ENCODE measurements at places on chromosomes 6 and 20.

- DNase-seq = no peak
Measured at GRCh38 chr20:14155361-14155760, 160.0 kb downstream of the MACROD2 start.

DNA sequence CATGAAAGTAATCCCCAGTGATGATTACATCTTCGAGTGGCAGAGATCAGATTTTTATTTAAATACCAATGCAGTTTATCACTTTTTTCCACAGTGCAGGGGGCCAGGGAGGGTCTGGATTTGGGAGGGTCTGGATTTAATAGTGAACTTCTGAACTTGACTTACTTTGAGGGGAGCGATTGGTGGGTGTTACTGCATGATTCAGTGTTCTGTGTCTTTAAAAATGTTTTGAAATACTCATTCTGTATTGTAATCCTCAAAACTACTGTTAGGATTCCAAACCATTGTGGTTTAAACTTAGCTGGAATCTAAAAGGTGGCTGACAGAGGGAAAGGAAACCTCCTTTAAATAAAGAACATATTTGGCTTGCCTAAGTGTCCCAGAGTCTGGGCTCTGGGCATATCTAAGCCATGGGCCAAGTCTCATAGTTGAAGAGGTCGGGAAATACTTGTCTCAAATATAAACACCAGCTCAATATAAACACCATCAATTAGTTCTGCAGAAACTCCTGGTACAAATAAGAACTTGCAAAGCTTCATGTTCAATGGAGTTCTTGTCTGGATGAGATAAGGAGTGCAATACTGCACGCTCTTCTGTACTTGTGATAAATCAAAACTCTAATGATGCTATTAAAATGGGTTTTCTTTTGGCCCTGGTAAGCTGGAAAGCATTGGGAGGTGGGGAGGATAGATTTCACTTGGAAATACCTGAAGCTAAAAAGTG is 14.4 kb downstream of the JARID2 start:
- no peak for DNase-seq

GRCh38 chr20:41380551-41381193 is 14.1 kb upstream of the EMILIN3 start:
- no peak for DNase-seq

- DNase-seq = no peak
Measured at GRCh38 chr6:79467716-79468115, 69.5 kb downstream of the LCA5 start.

GRCh38 chr6:47061309-47062300 is 19.5 kb upstream of the ADGRF1 start:
- DNase-seq = no peak

DNA sequence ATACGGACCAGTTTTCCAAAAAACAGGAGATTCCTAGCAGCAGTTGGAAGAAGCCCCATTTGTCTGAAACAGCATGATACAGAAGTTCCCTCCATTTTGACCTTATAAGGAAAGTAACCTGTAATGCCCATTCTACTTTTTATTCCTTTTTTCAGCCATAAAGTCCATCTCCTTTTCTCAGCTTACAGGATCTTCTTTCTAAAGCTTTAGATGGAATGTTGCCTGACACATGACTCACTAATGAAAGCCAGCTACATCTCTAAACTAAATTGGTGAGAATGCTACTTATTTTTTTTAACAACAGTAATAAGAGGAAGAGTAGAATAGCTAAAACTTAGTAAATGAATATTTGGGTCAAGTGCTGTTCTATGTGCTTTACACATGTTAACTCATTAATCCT is 234.1 kb downstream of the CDH26 start:
- no peak for DNase-seq

DNA sequence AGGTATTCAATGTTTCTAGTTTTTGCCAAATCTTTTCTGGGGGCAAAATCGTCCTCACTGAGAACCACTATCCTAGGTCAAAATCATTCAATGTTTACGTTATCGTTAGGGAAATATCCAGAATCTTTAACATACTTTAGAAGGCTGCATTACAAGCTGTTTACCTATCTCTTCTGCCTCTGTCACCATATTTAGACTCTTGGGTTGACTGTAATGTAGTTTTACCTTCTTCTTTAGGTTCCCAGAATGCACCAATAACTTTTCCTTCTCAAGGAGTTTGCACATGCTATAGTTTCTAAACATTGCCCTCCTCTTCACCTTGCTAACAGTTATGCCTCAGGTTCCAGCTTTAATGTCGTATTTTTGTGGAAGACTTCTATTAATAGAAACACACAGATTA is 1185.5 kb upstream of the ADGRB3 start:
- DNase-seq = no peak

DNA sequence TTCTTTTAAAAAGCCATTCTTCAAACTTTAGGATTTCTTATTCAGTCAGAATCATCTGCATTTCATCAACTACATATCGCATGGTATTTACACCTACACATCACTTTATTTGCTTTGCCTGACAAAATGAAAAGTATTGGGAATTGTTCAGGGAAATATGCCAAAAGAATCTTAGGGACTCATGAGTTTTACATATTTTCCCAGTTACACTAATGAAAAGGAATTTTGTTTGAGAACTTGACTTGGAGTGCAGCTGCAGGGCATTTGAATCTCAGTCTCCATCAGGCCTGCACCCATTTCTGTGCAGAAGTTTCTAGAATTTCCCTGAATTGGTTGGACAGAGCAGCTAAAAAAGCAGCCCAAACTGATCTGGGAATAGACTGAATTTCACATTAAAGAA is 65.3 kb downstream of the MTHFD1L start:
- DNase-seq = no peak

- DNase-seq = no peak
Measured at GRCh38 chr6:137787016-137787415, 80.0 kb upstream of the TNFAIP3 start.

- no peak for DNase-seq
Measured at GRCh38 chr6:11427723-11428245, 109.8 kb upstream of the TMEM170B start.

GRCh38 chr20:3669710-3670367 is 6.6 kb upstream of the GFRA4 start:
- DNase-seq = no peak

- no peak for DNase-seq
Measured at GRCh38 chr6:87636315-87636714, 46.4 kb downstream of the ORC3 start.

GRCh38 chr6:70651326-70651905 is 16.3 kb upstream of the SMAP1 start:
- no peak for DNase-seq

GRCh38 chr6:25963426-25964123 is 973 bp downstream of the TRIM38 start:
- no peak for DNase-seq

DNA sequence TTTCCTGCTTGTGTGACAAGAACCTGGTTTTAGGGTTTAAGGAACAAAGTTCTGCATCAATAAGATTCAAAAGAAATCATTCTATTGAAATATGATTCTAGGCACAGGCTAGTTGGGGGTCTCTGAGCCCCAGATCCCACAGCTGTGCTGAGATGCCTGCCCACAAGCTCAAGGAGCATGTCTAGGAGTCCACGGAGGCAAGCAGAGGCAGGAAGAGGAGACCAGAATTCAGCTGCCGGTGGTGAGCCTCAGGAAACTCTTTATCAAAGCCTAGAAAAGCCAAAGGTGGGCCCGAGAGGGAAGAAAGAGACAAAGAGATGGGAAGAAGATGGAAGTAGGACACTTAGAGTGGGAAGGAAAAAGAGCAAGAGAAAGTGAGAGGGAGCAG is 40.7 kb upstream of the DDR1 start:
- no peak for DNase-seq

Data from activated CD4-positive, alpha-beta T cell treated with anti-CD3 and anti-CD28 coated beads for 1 hour (primary cell).